ENCODE measurements at places on chromosomes 16 and 17. TPM values are rescaled to one million over a fixed set of nuclear protein-coding genes. Genes with fewer than 3 reads are reported as not detected.

NLRC5 gene
- 9.2 TPM for polyA plus RNA-seq

SNX20 gene
- not detected for polyA plus RNA-seq

GRCh38 chr17:39732586-39732985, 2.3 kb upstream of the MIEN1 start:
- no peak for DNase-seq

- no peak for DNase-seq
Measured at GRCh38 chr17:68783861-68784260, 171.3 kb downstream of the ABCA8 start.

- DNase-seq, result no peak
Measured at GRCh38 chr17:82392209-82392920, 20.8 kb downstream of the UTS2R start.

XYLT2 gene
- polyA plus RNA-seq, result 19.0 TPM

Data from AG04450 (cell line).